ENCODE measurements at places on chromosomes 1 and 21.

DNA sequence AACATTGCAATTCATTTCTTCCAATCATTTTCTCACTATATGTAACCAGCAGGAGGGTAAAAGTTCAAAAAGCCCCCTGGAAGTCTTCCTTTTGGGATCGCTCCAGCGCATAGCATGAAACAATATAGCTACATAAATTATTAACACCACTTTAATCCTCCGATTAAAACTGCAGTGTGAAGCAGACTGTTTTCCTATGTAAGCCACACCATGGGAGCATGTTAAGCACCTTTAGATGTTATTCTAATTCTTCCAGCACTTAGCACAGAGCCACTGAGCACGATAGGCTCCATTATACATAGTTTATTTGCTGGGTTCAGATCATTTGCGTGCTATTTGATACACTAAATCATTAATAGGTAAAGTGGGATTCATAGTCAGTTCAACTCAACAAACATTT is 18.4 kb upstream of the GADD45A start:
- no peak for DNase-seq

DNA sequence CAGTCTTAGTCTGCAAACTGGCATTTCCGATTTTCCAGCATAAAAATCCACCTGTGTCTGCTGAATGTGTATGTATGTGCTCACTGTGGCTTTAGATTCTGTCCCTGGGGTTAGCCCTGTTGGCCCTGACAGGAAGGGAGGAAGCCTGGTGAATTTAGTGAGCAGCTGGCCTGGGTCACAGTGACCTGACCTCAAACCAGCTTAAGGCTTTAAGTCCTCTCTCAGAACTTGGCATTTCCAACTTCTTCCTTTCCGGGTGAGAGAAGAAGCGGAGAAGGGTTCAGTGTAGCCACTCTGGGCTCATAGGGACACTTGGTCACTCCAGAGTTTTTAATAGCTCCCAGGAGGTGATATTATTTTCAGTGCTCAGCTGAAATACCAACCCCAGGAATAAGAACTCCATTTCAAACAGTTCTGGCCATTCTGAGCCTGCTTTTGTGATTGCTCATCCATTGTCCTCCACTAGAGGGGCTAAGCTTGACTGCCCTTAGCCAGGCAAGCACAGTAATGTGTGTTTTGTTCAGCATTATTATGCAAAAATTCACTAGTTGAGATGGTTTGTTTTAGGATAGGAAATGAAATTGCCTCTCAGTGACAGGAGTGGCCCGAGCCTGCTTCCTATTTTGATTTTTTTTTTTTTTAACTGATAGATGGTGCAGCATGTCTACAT is 2.5 kb upstream of the OLFML3 start:
- no peak for DNase-seq

- DNase-seq = no peak
Measured at GRCh38 chr1:201095581-201095980, 16.6 kb downstream of the CACNA1S start.

DNA sequence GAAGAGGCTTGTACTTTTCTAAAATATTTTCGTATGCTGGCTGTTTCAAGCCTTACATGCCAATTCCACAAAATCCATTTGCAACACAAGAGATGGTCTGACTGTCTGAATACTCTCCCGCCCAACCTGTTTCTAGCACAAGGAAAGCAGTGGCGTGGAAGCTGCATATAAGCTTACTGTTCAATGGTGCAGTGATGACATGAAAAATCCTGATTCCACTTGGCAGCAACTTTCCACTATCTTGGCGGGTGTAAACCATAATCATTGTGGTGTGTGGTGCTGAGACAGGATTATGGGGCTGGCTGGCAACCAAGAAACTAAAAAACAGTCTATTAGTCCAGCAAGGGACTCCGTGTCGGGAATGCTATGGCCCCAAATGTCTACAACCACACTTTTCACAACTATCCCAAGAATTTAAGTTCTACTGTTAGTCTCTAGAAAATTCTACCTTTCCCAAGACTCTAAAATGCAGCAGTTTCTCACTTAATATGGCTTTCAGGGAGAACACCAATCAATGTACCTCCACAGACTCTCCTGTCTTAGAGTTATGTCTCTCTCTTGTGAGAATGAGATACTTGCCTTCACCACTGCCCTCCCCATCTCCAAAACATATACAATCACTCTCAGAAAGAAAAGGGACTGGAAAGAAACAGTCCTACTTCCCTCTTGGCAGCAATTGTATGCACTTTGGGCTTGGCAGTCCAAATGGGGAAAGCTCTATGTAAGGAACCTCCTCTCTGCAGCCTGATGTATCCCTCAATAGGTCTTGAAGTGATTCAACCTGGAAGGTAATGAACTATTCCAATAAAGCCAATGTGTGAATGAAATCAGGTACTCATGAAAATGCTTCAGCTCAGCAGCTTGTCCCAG is 9.5 kb downstream of the COLGALT2 start:
- no peak for DNase-seq

- DNase-seq = peak; percentile 96
Measured at GRCh38 chr1:169794530-169795416, at the start of gene METTL18. Gene METTL18 (minus strand): TSS chr1:169794907. CDS start chr1:169793695, 1,212 bp downstream.

DNA sequence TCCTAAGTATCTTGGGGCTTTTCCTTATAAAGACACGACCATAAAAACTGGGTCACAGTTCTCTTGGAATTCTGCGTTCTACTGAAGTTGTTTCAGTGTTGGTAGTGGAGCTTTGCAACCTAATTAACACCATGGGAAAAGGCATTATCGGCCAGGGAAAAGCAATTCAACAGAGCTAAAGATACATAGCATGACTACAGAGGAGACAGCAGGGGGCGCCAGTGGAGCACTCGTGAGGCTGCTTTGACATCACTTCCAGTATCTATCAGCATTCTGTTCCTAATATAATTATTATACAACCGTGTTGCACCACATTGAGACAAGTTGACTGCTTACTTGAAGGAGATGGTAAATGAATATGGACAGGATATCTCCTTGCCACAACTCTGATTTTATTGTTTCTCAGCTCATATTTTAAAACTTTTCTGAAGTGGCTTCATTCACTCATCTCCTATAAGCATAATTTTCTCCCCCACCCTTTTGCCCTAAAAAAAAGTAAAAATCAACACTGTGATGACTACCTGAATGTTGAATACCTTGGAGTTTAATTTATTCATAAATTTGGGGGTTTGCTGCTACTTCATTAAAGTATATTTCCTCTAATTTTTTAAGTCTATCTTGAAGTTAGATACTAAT is 39.4 kb downstream of the ZP4 start:
- peak; percentile 59 for DNase-seq

- DNase-seq = no peak
Measured at GRCh38 chr1:160540859-160541233, 17.8 kb upstream of the SLAMF6 start.

DNA sequence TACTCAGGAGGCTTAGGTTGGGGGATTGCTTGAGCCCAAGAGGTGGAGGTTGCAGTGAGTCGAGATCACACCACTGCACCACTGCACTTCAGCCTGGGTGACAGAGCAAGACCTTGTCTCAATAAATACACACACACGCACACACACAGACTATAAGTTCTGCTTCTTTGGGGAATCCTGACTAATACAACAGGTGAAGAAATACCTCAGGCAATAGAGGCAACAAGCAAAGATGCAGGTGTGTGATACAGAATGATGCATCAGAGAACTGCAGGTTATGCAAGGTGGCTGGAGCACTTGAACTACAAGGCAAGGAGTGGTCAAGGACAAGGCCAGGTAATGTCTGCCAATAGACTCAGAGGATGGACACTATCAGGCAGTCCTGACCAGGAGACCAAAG is 117.6 kb upstream of the ZNF678 start:
- DNase-seq = no peak

DNA sequence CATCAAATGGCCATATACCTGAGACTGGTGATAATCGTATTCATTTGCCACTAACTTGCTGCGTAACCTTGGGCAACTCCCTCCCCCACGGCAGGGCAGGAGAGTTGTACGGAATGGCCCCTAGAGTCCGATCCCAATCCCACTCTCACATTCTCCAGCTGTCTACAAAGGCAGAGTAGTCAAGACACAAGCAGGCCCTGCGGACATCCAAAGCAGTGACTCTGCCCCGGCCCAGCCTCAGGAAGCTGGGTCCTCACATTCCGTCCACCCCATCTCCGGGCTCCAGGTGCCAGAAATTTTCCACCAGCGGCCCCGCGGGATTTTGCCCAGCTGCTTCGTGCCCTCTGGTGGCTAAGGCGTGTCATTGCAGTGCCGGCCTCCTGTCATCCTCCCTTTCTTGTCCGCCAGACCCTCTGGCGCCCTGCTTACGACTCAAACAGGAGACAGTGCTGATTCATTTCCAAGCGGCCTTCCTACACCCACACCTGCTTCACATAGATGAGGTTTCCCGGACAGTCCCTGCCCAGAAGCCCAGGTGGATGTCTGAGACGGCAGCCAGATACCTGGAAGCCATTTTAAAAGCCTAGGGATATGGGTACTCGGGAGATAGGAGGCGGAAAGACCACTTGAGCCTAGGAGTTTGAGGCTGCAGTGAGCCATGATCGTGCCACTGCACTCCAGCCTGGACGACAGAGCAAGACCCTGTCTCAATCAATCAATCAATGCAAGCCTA is 2.9 kb upstream of the S100A2 start:
- DNase-seq = peak; percentile 83

DNA sequence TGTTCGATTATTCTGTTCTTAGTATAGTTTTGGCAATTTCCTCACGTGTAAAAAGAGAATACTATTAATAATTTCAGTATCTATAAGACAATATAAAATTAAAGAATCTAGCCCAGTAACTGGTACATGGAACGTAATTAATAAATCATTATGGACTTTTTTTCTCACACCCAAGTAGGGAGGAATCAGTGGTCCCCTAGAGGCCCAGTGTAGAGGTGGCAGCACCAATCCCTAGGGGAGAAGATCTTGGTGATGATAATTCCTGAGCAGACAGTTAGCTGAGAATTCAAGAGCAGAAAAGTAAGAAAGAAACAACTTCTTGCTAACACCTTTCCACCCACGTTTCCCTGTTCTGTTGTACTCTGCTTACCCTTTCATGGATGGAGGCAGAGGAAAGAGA is 19.7 kb upstream of the SELE start:
- DNase-seq = no peak

GRCh38 chr1:201379733-201380242 is 2.3 kb upstream of the TNNT2 start:
- no peak for DNase-seq

DNA sequence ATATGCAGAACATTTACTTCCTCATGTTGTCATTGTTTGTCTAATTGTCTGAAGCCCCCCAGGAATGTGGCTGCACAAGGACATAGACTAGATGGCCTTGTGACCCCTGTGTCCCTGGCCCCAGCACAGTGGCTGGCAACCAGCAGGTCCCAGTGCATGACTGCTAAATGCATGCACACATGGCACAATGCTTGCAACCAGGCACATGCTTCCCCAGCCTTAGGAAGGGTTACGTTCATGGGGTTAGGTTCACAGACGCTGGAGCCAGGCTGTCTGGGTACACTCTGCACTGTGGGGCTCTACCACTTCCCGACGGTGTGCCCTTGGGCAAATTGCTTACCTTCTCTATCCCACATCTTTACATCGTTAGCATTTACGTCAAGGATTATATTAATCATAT is 21.2 kb upstream of the CLIC6 start:
- DNase-seq = no peak

DNA sequence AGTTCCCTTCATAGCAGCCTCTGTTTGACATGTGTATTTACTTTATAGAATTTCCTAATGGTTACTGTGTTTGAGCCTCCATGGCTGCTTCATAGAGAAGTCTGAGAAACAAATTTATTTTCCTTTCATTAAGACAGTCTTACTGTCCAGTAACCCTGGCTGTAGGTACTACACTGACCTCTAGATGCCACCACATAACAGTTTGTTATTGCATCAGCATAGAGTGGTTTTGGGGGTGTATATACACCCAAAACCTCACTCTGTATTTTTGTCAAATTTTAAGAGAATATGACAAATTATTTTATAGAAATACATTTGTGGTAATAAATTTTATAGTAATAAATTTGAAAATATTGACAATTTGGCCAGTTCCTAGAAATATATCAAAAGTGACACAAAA is 57.3 kb downstream of the OBSCN start:
- no peak for DNase-seq

GRCh38 chr1:54904476-54905048 is 17.6 kb upstream of the DHCR24 start:
- DNase-seq = no peak

DNA sequence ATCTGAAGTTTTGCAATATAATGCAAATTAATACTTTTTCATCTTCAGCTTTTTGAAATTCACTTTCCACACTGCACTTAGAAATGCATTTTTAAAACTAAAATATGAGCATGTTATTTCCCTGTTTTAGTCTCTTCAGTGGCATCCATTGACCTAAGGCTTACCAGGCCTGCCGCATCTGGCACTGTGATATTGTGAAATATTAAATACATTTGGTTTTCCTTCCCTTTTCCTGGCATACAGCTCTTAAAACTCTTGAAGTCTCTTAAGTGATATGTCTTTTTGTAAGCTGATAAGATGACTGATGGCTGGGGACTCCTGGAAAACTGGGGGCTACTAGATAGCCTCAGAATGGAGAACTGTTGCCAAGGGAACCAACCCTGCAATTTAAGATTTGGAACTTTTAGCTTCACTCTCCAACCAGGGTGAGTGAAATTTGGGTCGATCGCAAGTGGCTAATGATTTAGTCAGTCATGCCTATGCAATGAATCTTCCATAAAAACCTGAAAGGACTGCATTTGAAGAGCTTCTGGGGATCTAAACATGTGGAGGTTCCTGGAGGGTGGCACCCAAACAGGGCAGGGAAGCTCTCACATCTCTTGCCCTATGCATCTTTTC is 75.5 kb upstream of the PDC start:
- no peak for DNase-seq

- DNase-seq = no peak
Measured at GRCh38 chr1:70864302-70864701, 183.3 kb downstream of the PTGER3 start.

DNA sequence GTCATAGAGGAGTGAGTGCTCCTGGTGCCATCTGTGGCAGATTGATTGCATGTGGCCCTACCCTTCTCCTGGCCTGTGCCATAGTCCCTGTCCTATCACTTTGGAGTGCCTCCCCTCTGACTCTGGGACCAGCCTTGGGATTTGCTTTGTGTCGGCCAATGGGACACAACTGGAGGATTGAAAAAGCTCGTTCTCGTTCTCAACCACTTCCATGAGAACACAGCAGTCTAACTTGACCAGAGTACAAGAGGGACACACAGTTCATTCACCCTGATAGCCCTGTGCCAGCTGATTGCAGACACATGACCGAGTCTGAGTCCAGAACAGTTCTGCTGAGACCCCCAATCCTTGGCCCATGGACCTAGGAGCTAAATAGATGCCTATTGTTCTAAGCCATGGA is 47.8 kb downstream of the C1orf198 start:
- DNase-seq = no peak

Data from NCI-H1092 (cell line).